Stimulated activated CD8-positive, alpha-beta memory T cell treated with anti-CD3 and anti-CD28 coated beads, Interleukin-4, amount 100 ng/mL, for 4 hours (primary cell): ENCODE measurements at places on chromosomes 16 and 17.

GRCh38 chr17:13096291-13096690, 78.5 kb upstream of the ELAC2 start:
- DNase-seq, result no peak

DNA sequence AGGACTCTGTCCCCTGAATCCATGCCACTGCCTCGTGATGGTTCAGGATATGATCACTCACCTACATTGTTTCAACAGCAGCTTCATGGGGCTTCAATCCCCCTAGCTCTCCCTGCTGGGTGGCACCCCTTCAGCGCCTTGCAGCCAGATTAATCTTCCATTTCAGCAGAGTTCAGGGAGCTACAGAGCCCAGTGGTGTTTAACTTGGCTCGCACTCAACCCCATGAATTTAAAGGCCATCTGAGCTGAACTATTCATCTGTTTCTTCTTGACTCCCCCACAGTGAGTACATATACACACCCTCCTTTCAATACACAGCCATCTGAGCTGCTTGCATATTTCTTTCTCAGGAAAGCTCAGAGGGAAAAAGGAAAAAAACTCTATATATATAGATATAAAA, 202.8 kb upstream of the C16orf82 start:
- DNase-seq, result no peak

DNA sequence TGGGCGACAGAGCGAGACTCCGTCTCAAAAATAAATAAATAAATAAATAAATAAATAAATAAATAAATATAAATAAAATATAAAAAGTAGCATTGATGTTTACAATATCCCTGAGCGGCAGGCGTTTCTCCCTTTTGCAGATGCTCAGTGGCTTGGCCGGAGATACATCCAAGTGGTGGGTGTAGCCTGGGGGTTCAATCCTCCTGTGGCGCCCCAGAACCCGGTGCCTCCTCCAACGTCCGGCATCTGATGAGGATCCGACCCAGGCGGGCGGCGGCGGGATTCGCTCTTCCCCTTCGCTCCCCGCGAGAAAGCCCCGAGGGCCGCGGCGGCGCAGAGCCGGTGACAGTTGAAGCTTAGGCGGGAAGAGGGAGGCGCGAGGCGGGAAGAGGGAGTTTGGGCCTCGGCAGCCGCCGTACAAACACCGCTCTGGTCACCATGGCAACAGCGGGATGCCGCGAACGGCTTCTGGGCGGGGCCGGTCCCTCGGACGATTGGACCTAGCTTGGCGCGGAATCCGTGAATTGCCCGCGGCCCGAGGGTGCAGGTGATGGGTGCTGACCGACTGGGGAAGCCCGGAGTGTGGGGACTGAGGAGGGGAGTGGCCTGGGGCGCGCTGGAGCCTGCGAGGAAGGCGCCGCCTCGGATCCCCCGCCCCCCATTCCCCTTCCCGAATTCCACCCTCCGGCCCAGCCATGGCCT, 12.7 kb upstream of the ALDOA start:
- DNase-seq, result peak; percentile 81

- DNase-seq, result no peak
Measured at GRCh38 chr17:51540151-51540550, 279.8 kb downstream of the UTP18 start.

GRCh38 chr16:22874394-22874793, 60.4 kb downstream of the HS3ST2 start:
- DNase-seq, result no peak

DNA sequence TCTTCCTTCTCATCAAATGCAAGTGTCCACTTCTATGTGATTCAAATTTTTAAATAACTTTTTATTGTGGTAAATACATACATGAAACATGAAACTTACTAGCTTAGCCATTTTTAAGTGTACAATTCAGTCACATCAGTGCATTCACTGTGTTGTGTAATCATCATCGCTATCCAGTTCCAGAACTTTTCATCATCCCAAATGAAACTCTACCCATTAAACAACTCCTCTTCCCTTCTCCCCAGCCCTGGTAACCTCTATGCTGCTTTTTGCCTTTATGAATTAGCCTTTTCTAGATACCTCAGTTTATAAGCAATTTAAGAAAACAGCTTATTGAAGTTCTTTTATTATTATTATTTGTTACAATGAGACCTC, 41.1 kb upstream of the IL34 start:
- DNase-seq, result no peak

GRCh38 chr16:25013751-25014499, 1.2 kb downstream of the ARHGAP17 start:
- DNase-seq, result no peak

GRCh38 chr17:10447026-10447931, 22.1 kb downstream of the MYH4 start:
- no peak for DNase-seq

DNA sequence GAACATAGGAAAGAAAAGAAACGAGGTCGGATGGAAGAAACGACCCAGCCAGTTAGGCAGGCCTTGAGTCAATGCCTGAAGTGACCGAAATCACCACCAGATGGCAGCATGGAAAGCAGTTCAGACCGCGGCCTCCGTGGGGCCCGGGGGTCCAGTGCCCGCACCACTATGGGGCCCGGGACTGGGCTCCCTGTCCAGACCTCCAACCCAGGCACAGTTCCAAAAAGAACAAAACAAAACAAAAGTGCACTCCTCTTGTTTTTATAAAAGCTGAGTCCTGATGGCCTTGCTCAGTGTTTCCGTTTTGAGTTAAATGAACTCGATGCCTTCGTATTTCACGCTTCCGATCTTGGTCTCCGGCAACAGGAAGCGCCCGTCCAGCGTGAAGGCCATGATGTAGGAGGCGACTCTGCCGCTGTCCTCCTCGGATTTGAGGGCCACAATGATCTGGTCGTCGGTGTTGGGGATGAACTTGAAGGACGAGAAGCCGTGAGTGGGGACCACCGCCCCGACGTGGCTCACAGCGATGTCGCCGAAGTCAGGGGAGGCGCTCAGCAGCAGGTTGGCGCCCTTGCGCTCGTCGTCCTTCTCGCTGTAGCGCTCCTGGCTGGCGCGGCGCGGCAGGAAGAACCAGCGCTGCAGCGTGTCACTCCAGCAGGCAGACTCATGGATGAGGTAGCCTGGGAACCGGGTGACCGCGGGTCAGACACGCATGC, 13.7 kb upstream of the LGALS3BP start:
- no peak for DNase-seq

- no peak for DNase-seq
Measured at GRCh38 chr16:79519448-79519847, 81.1 kb downstream of the MAF start.

GRCh38 chr17:58741121-58741625, 14.5 kb upstream of the PPM1E start:
- DNase-seq, result no peak

- DNase-seq, result no peak
Measured at GRCh38 chr16:81531419-81531821, 86.8 kb downstream of the CMIP start.

DNA sequence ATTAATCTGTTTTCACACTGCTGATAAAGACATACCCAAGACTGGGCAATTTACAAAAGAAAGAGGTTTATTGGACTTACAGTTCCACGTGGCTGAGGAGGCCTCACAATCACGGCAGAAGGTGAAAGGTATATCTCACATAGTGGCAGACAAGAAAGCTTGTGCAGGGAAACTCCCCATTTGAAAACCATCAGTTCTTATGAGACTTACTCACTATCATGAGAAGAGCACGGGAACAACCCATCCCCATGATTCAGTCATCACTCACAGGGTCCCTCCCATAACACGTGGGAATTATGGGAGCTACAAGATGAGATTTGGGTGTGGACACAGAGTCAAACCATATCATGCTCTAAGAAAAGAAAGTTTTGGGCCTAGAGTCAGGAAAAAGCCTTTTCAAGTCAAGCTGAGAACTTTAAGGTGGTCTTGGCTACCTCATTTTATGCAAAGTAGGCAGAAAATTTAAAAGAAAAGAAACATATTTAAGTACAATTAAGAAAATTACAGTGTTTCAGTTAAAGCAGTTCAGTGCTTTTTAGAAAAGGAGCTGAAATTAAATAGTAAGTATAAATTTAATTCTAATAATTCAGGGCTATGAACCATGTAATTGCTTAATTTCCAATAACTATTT, 24.9 kb upstream of the CRYM start:
- no peak for DNase-seq

DNA sequence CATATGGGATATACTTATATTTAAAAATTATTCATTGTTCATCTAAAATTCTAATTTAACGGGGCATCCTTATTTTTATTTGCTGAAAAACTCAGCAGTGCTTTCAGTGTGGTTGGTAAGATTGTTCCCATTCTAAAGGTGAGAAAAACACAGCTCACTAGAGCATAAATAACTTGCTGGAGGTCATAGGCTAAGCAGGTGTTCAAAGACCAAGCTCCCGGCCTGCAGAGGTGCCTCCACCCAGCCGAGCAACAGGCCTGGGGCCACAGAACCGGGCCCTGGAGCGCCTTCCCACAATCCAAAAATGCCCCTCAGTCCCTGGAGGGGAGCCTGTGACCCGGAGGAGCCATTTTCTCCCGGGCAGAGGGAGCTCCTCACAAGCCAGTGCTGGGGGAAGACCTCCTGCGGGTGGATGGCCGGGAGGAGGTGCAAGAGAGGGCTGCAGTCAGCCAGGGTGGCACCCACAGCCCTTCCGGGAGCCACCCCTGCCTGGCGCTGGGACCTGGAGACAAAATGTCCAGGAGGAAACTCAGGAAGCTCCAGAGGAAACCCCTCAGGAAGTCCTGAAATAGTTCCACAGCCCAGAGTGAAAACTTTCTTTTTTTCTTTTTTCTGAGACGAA, 14.7 kb downstream of the ABR start:
- no peak for DNase-seq

DNA sequence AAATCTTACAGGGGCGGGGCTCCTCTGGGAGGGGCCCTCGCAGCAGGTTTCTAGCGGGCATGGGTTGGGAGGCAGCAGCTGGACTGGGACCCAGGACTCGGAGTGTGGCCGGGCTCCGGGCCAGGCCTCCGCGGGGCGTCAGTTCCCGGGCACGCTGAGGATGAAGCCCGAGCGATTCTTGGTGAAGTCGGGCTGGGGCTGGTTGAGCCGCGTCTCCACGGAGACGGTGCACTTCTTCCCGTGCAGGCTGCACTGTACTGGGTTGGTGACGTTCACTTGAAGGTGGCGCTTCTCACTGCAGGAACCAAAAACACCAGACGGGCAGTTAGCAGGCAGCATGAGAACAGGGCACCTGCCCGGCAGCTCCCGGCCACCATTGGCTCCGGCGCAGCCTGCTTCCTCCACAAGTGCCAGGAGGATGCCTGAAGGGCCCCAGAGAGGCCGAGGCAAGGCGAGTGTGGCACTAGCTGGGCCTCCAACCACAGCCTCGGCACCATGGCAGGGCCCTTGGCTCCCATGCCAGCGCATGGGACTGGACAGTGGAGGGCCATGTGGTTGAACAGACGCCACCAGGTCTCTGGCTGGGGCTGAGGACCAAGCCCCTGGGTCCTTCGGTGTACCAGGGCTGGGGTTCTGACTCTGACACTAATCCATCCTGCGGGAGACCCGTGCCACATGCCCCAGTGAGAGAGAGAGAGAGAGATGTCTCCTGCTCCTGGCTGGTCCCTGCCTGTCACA, 8.0 kb downstream of the CDK5R1 start:
- DNase-seq, result no peak

- no peak for DNase-seq
Measured at GRCh38 chr17:3739422-3740124, 15.9 kb downstream of the HASPIN start.

- peak; percentile 33 for DNase-seq
Measured at GRCh38 chr17:49748791-49749190, 15.1 kb downstream of the FAM117A start.

- DNase-seq, result no peak
Measured at GRCh38 chr16:87842209-87842869, 27.0 kb downstream of the SLC7A5 start.

DNA sequence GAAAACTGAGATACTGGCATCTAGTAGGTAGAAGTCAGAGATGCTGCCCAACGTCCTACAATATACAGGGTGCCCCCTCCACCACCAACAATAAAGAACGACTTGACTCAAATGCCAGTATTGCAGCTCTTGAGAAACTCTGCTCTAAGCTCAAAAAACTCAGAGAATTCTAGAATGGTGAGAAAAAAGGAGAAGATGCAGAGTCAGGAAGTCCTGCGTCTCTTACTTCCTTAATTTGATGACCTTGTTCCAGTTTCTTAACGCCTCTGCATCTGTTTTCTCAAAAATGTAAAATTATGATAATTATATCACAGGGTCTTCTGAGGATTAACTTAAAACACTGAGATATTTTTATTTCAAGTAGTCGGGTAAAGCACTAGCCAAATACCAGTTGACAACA, 1.7 kb upstream of the HSBP1 start:
- no peak for DNase-seq

GRCh38 chr17:40922239-40922638, 15.2 kb downstream of the KRT23 start:
- no peak for DNase-seq

- DNase-seq, result no peak
Measured at GRCh38 chr16:82067042-82067803, 32.2 kb downstream of the HSD17B2 start.

- DNase-seq, result no peak
Measured at GRCh38 chr16:10103118-10103517, 79.1 kb downstream of the GRIN2A start.

DNA sequence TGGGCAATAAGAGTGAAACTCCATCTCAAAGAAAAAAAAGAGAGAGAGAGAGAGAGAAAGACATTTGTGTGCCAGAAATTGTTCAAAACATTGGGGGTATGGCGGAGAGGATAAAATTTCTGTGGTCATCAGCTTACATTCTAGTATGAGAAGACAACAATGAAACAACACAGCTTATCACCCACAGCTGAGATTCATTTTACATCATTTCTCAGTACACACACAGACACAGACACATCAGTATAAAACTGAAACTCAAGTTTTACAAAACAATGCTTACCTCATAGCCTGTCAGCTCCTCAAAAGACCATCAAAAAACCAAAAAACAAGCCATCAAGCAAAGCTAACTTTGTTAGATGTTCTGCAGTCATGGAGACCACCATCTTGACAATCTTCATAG, 31.4 kb upstream of the CNEP1R1 start:
- no peak for DNase-seq

- DNase-seq, result no peak
Measured at GRCh38 chr17:29070308-29070707, 27.4 kb downstream of the PIPOX start.

- no peak for DNase-seq
Measured at GRCh38 chr16:53911513-53911912, 207.6 kb downstream of the FTO start.

DNA sequence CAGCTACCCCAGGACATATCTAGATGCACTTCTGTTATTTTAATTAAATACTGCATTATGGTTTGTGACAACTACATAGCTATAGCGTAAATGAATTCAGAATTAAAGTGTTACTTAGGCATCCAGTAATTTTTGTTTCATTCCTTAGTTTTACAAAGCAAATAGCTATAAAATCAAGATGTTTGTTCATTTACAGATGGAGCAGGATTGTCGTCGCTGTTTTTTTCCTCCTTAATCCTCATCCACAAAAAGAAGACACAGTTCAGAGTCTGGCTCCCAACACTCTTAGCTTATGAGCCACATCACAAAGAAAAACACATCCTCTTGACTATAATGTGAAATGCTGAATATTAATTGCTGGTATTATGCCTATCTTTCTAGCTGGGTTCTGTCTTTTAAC, 43.7 kb downstream of the SNX11 start:
- DNase-seq, result no peak

GRCh38 chr16:27978876-27979275, 84.6 kb downstream of the GSG1L start:
- DNase-seq, result no peak

- DNase-seq, result no peak
Measured at GRCh38 chr16:88315543-88316105, 67.1 kb upstream of the ZNF469 start.
